ENCODE measurements at places on chromosomes 3 and 15. TPM values are rescaled to one million over a fixed set of nuclear protein-coding genes. Genes with fewer than 3 reads are reported as not detected.

DNA sequence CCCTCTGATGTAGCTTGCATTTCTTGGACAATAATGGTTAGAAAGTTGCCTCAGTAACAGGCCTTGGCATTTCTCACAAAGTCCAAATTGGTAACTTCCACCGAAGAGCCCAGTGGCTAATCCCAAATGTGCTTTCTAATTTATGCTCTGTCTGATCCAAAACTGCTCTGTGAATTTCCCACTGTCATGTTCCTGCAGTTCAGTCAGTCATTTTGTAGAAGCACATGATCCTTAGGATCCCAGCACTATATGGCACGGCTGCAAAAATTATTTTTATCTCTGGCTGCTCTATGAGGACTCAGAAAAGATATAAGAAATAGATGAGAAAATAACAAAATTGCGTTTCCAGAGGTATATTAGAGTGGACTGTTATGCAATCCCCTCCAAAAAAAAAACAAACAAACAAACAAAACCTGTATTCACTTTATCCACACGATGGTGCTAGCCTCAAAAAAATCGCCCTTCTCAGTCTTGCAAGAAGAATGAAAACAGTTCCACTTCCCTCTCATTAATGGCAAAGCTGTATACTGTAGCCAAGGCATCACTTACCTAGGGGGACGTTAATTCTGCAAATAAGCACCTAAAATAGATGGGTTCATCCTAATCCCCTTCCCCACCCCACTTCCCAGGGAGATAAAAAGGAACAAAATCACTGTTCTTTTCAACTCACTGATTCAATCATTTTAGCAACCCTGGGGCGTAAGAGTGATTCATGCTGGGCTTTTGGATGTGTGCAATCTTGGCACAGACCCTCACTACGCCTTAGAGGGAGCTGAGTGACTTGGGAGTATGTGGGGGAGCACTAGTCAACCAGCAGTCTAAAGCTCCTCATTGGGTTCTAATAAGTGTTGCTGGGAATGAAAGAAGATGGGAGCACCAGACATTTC is 61.3 kb downstream of the TMCO5A start:
- DNase-seq, result no peak

GRCh38 chr15:71055461-71055860 is 59.8 kb upstream of the THSD4 start:
- DNase-seq, result no peak

DNA sequence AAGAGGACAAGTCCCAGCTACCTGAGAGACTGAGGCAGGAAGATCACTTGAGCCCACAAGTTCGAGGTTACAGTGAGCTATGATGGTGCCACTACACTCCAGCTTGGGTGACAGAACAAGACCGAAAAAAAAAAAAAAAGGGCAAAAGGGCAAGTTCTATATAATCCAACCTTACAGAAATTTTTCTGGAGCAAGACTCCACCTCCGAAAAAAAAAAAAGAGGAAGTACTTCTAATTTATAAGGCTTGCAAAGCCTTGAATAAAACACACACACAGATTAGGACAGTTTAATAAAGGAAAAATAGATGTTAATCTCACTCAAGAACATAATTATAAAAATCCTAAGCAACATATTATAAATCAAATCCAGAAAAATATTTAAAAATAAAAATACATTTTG is 14.4 kb upstream of the XYLB start:
- DNase-seq, result no peak

DNAH12 gene
- total RNA-seq, result 0.22 TPM

ADIPOQ gene
- 1.5 TPM for total RNA-seq

BNC1 gene
- total RNA-seq, result 0.11 TPM

ALS2CL gene
- 32.5 TPM for total RNA-seq

BTLA gene
- 0.35 TPM for total RNA-seq

DNA sequence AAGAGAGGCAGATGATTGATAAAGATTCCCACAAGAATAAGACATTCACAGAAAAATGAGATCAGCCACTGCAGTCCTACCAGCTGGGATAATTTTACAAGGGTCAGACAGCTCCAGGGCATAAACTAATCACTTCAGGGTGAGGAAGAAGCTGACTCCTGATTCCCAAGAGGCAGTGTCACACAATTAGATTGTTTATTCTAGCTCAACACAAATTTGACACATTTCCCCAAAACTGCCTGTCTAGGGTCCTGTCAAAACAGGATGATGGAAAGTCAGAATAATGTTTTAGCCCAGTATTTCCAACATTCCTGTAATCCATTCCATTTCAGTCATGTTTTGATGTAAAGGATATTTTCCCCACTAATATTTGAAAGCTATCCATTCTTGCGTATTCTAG is 110.8 kb downstream of the TNIK start:
- DNase-seq, result no peak

MESP2 gene
- 0.19 TPM for total RNA-seq

GRCh38 chr15:66751579-66751978 is 49.5 kb downstream of the SMAD6 start:
- DNase-seq, result no peak

DNA sequence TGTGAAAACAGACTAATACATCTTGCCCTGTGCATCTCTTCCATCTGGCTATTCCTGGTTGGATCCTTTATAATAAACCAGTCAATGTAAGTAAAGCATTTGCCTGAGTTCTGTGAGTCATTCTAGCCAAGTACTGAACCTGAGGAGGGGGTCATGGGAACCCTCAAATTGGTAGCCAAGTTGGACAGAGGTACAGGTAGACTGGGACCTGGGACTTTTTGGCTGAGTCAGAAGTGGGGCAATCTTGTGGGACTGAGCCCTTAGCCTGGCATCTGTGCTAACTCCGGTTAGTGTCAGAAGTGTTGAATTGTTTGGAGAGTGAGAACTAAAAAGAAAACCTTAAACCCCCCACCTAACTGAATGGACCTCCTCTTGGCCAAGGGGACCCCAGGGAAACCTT is 21.0 kb upstream of the LIMD1 start:
- no peak for DNase-seq

SORD gene
- total RNA-seq, result 4.9 TPM

DNA sequence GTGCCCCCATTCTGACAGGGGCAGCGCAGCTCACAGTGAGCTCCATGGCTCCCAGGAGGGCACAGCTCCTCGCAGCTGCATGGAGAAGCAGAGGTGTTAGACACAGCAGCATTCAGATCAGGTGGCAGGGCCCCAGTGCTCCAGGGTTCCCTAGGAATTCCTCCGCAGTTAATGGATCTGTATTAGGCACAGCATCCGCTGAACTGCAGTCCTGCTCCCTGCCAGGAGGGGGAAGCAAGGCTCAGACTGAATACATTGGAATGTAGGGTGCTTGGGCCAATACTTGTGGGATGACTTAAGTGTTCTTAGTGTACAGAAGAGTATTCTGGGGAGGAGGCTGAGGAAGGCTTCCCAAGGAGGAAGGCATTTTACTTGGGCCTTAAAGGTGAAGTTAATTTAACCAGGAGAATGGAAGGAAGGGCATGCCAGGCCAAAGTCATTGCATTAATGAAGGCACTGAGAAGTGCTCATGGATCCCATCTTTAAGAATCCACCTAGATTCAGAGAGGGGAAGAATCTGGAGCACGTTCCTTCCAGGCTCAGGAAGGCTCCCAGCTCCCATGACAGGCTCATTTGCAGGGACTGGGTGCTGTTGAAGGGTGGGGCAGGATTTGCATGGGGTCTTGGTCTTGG is 111.6 kb downstream of the RAB11A start:
- DNase-seq, result no peak

NEK10 gene
- 3.3 TPM for total RNA-seq

DNA sequence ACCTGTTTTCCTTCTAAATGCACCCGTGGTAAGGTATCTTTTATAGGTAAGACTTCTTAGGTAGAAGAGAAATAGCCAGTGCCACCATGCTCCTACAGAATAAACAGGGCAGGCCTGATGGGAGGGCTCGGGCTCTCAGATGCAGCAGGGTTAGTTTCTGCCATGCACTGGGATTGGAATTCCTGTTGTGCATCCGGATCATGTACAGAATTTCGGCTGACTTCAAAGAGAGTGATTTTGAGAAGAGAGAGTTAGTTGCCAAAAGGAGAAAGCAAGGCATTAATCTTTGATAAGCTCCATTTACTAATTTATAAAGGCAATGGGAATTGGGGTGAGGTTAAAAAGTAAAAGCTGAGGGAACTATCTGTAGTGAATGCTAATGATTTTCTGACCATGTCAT is 211.2 kb downstream of the WDR72 start:
- no peak for DNase-seq

DNA sequence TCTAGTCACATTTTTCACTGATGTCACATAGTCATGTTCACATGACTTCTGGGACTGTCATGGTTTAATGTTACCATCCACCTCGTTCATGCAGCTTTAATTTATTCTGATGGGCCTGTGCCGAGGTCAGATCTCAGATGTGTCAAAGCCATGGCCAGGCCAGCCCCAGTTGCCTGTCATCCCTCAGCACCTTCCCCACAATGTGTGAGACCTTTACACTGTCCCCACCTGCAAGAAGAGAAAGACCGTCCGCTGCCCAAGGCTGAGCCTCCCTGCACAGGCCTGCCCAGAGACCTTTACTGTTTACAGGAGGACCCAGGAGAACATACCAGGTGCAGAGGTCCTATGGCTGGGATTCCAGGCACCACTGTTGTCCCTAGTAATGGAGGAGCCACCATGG is 12.8 kb upstream of the KLF15 start:
- no peak for DNase-seq

GRCh38 chr15:67183443-67184169 is 70.9 kb downstream of the AAGAB start:
- peak; percentile 7 for DNase-seq

GRCh38 chr3:13785853-13786436 is 93.9 kb downstream of the WNT7A start:
- DNase-seq, result no peak

CP gene
- total RNA-seq, result 8.1 TPM

DNA sequence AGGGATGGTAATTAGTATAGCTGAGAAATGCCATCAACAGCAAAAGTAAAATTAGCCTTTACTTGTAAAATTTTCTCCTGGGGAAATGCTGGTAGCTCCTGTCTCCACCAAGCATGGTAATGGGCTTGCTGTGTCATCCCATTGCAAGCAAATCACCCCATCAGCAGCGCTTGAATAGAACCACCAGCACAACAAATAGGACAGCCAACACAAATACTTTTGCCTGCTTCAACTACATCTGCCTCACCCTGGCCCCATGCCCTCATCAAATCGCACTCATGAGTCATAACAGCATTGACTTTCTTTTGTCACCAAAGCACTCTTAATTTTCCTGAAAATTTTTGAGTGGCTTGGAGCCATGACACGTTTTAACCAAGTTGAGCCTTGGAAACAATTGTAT is 52.6 kb downstream of the ERC2 start:
- no peak for DNase-seq

- DNase-seq, result no peak
Observed at GRCh38 chr15:101193120-101193644, 58.7 kb downstream of the CHSY1 start.

- no peak for DNase-seq
Observed at GRCh38 chr15:61038910-61039309, 190.2 kb downstream of the RORA start.

DNA sequence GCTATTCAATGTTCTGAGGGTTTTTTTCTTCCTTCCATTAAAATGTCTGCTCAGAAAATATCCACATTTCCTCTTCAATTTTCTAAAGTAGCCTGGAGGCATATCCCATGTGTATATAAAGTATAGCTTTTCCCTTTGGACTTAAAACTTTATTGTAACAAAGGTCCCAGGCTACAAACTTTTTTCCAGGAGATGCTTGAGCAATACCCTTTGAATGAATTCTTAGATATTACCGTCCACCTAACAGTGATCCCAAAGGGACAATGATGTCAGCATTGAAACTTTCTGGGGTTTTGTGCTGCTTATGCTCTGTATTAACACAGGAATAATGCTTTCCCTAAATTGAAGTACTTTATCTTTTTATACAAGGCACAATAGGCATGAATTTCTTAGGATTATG is 525.2 kb downstream of the CADM2 start:
- DNase-seq, result no peak

ITIH1 gene
- total RNA-seq, result 0.35 TPM

DNA sequence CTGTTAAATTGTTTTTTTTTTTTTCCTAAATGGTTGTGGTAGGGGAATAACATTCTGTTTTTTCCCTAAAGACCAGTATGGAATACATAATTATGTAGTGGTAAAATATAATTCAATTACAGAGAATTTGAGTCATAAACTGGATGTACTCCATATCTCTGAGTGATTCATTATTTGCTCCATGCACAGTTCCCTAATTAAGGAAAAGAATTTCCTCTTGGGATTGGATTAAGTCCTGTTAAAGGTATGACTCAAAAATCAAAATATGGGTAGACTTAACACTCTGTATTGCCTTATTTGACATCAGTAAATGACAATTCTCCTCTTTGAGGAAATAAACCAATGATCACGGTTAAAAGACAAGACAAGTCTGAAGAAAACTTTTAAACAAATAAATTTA is 78.0 kb upstream of the KCNH8 start:
- no peak for DNase-seq

- no peak for DNase-seq
Observed at GRCh38 chr3:36837089-36837488, 72.7 kb upstream of the DCLK3 start.

DNA sequence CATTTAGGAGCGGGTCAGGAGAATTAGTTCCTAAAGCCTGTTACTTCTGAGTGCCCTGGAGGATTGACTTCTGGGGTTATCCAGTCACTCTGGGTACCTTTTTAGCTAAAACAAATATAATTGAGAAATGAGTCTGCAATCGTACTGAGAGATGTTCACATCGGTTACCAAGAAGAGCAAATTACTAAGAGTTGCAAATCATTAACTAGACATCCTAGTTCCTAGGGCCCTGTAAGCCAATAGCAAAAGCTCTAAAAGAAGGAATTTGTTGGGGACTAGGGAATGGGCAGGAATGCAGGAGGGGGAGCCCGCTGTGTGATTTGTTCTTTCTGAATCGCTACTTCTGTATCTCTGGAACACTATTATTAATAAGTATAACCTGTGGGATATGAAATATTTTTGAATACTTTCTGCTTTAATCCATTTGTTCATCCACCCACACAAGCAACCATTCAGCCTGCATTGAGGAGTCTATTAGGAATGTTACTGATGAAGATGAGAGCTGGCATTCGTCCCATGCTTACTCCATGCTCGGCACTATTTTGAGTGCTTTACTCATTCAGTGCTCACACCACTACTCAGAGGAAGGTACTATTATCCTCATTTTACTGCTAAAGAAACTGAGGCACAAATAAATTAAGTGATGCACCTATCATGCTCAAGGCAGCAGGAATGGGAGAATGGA is 31.5 kb upstream of the KY start:
- no peak for DNase-seq

GHSR gene
- not detected for total RNA-seq

GRCh38 chr3:156493887-156494286 is 61.0 kb downstream of the SSR3 start:
- no peak for DNase-seq

KBTBD12 gene
- 36.6 TPM for total RNA-seq

GOLGA8B gene
- total RNA-seq, result 36.9 TPM

IGSF10 gene
- total RNA-seq, result 0.83 TPM

CADPS gene
- total RNA-seq, result 45.1 TPM

CNTN4 gene
- 2.8 TPM for total RNA-seq

NMB gene
- 2.6 TPM for total RNA-seq

- no peak for DNase-seq
Observed at GRCh38 chr3:138687236-138687635, 78.7 kb downstream of the FAIM start.

LRRC58 gene
- 8.1 TPM for total RNA-seq

Data from cardiac septum (tissue), 1 donor.